ENCODE measurements at places on chromosomes 12 and 14. TPM values are rescaled to one million over a fixed set of nuclear protein-coding genes. Genes with fewer than 3 reads are reported as not detected.

The FOXN4 gene
- total RNA-seq = not detected

The P2RX7 gene
- total RNA-seq = 2.8 TPM

The PLCZ1 gene
- total RNA-seq = not detected

The NINJ2 gene
- 0.77 TPM for total RNA-seq

The C12orf50 gene
- total RNA-seq = not detected

The LRRK2 gene
- total RNA-seq = 9.6 TPM

The GPRC5A gene
- total RNA-seq = 15.6 TPM

The FOXM1 gene
- total RNA-seq = 14.3 TPM

The LALBA gene
- total RNA-seq = not detected

The AHNAK2 gene
- 91.9 TPM for total RNA-seq

The ACOT4 gene
- 1.00 TPM for total RNA-seq

The TBX3 gene
- 160 TPM for total RNA-seq

The TC2N gene
- 0.77 TPM for total RNA-seq

The ANHX gene
- total RNA-seq = not detected

The MSRB3 gene
- 30.4 TPM for total RNA-seq

The GOLGA5 gene
- total RNA-seq = 63.0 TPM

The SNRNP35 gene
- total RNA-seq = 15.1 TPM

The KRT1 gene
- total RNA-seq = not detected

The CDKN1B gene
- 55.0 TPM for total RNA-seq

The ABCC9 gene
- 37.9 TPM for total RNA-seq

The ACOT6 gene
- not detected for total RNA-seq

The SCNN1A gene
- under 0.01 TPM for total RNA-seq

The EPYC gene
- total RNA-seq = not detected

The IQSEC3 gene
- 0.33 TPM for total RNA-seq

The CCDC175 gene
- not detected for total RNA-seq

The CLEC9A gene
- not detected for total RNA-seq

The SYT1 gene
- total RNA-seq = 2.3 TPM

The PARP11 gene
- 4.9 TPM for total RNA-seq

The OR6C2 gene
- total RNA-seq = not detected

The CARMIL3 gene
- total RNA-seq = 0.12 TPM

The SERPINA12 gene
- total RNA-seq = not detected

The OAS2 gene
- total RNA-seq = 0.77 TPM

The SERPINA10 gene
- under 0.01 TPM for total RNA-seq

The CYP27B1 gene
- 0.55 TPM for total RNA-seq

The RIC8B gene
- total RNA-seq = 15.1 TPM
